IMR-90 (cell line): ENCODE measurements at places on chromosomes 11 and 22.

GRCh38 chr22:23713696-23714595 lies 23.1 kb downstream of the RGL4 start:
- no peak for DNase-seq

DNA sequence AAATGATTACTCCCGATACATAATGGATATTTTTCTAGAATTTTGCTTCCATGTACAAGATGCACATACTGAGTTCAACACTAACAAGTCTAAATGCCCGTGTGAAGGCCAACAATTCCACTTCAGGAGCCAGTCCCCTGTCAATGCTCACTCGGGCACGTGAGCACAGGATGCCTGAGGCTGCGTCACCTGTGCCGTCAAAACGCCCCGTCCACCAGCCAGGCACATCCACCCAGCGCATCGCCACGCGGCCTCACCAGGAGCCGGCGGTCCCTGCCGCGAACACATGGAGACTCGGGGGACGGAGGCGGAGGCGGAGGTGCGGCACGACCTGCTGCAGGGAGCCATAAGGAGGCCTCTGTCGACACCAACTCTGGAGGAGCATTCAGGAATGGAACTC lies 9.8 kb downstream of the TOLLIP start:
- DNase-seq = no peak

- no peak for DNase-seq
These were observed 9.2 kb upstream of the PRRG4 start for GRCh38 chr11:32820497-32820896.

GRCh38 chr11:128981254-128981653 lies 38.6 kb upstream of the TP53AIP1 start:
- no peak for DNase-seq

- no peak for DNase-seq
These were observed 34.6 kb downstream of the CSNK2A3 start for GRCh38 chr11:11318461-11318860.

GRCh38 chr11:38796281-38796680 lies 2198.2 kb upstream of the RAG2 start:
- DNase-seq = no peak

DNA sequence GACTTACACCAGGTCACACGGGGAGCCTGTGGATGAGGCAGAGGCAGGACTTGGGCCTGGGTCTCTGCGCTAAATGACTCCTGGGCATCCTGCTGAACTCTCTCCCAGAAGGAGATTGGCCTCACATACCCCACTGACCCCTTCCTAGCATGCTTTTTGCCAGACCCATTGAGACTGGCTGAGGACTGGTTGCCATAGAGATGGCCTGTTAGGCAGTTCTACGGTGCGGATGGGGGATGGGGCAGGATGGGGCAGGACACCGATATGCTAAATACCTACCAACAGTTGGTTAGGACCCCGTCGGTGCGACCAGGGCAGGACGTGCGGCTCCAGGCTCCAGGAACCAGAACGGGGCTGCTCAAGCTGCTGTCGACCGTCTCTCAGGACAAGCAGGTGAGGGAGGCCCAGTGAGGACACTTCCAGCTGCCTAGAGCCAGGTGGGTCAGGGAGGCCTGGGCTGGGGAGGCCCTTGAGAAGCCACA lies at the start of gene TSGA10IP:
Gene TSGA10IP, plus strand, starts transcription at position 51 of the 482 bp plus-strand sequence. Its CDS starts 196 bp downstream, at position 247.
- no peak for DNase-seq

DNA sequence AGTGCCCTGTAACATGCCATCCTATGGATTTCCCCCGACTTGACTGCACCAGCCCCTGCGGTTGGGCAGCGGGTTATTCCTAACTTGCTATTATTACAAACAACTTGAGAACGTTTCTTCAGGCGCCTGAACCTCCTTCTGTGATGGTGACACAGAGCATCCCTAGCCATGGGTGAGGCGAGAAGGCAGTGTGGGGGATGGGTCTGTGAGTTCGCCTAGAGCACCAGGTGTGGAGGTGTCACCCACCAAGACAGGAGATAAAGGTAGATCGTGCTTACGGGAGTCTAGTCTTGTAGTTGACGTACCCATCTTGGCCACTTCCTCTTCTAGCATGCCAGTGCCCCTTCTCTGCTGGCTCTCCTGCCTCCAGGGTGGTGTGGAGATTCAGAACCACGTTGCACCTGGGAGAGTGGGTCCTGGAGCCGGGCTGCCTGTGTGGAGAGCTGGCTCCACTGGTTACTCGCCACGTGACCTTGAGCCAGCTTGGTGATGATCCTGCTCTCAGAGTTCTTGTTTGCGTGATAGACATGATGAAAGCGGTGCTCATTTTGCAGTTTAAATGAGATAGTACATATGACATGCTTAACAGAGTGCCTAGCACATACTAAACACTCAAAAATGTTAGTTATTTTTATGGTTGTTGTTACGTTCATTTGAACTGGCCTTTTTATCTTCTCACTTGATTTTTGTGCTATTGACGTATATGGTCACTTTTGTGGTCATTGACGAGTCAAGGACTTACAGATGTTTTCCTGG lies 37.8 kb downstream of the TBC1D22A start:
- DNase-seq = no peak

- peak; percentile 80 for DNase-seq
These were observed 183.2 kb downstream of the MSANTD4 start for GRCh38 chr11:105838668-105839384.

GRCh38 chr22:35089139-35089538 lies 23.2 kb downstream of the ISX start:
- no peak for DNase-seq

DNA sequence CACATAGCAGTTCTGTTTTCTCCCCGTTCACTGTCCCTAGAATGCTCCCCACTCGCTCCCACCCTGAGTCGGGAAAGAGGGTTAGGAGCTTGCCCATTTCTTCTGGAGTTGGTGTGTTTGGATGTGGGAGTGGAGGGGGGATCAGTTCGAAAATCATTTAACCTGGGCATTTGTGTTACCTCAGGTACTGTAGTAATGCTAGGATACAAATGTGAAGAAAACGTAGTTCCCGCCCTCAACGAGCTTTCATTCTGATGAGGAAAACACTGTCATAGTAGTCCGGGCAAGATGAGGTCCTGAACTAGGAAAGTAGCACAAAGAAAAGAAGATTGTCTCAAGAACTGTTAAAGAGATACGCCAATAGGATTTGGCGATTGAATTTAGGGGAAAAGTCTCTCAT lies 539 bp downstream of the SDHD start:
- no peak for DNase-seq

DNA sequence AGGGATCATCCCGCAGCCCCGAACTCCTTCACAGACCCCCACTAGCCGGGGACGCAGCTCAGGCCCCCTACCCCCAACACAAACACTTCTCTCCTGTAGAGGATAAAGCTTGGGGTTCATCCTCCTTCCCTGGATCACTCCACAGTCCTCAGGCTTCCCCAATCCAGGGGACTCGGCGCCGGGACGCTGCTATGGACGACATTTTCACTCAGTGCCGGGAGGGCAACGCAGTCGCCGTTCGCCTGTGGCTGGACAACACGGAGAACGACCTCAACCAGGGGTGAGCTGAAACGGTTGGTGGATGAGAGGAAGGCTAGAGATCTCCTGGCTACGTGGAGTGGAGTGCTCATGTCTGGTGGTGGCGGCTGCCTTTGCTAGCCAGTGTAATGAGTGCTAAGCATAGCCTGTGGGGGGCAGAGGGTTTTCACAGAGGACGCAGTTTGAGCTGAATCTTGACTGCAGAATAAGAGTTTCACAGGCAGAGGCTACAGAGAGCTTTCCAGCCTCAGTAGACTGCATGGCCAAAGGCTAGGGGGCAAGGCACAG lies 580 bp downstream of the ILK start:
- peak; percentile 70 for DNase-seq

DNA sequence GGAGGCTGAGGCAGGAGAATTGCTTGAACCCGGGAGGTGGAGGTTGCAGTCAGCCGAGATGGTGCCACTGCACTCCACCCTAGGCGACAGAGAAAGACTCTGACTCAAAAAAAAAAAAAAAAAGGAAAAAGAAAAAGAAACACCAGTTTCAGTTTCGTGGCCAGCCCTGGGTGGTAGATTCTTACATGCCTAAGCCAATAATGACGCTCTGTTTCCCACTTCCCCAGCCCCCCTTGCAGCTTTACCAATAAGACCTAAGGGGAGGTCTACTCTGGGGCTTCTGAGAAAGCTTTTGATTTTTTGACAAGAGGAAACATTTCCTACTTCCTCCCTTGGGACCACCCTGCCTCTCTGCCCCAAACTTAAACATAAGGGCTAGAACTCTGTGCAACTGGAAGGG lies 30.0 kb upstream of the PTPRJ start:
- no peak for DNase-seq
